HFFc6 (cell line): ENCODE measurements at places on chromosomes 6 and 20. TPM values are rescaled to one million over a fixed set of nuclear protein-coding genes. Genes with fewer than 3 reads are reported as not detected.

GRCh38 chr6:141552031-141552430, 580.7 kb upstream of the GJE1 start:
- peaks cover 18% of the 10 kb centered on the region for H3K4me1 ChIP-seq
- peaks cover 29% of the 10 kb centered on the region for H3K36me3 ChIP-seq
- H3K4me3 ChIP-seq: no peak overlapping the region
- no peak overlapping the region for H3K27ac ChIP-seq

- no peak overlapping the region for H3K4me3 ChIP-seq
- no peak overlapping the region for H3K27ac ChIP-seq
- no peak for DNase-seq
- no peaks in the 10 kb centered on the region for H3K4me1 ChIP-seq
- no peaks in the 10 kb centered on the region for H3K36me3 ChIP-seq
Measured at GRCh38 chr6:14384175-14384949, 266.8 kb downstream of the CD83 start.

DNA sequence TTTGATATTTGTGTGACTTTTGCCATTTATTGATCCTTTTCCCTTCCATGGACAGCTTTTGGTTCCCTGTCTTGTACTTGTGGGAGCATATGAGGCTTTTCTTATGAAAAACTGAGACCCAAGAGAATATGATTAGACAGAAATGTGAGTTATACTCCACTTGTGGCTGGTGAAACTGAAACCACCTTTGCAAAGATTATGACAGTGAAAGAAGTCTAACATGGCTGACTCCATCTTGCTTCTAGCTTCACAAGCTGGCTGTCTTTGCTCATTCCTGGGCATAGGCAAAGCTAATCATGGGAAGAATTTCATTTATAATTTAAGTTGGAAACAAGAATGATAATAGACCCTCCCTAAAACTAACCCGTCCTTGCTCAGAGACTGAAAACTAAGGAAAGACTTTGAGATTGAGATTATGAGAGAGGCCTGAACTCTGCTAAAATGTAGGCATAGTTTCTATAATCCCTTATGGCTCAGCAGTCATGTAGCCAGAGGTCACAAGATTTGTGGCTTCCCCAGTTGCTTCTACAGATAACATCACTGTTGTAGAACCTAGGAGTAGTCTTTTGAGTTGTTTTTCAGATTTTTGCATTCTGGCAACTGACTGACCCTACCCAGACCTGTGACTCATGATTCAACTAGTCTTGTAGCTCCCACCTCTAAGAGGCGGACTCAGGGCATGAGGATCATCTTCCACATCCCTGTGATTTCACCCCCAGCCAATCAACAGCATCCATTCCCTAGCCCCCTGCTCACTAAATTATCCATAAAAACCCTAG, 50.9 kb upstream of the CD2AP start:
- H3K4me3 ChIP-seq: no peak overlapping the region
- no peaks in the 10 kb centered on the region for H3K36me3 ChIP-seq
- no peak for DNase-seq

DNA sequence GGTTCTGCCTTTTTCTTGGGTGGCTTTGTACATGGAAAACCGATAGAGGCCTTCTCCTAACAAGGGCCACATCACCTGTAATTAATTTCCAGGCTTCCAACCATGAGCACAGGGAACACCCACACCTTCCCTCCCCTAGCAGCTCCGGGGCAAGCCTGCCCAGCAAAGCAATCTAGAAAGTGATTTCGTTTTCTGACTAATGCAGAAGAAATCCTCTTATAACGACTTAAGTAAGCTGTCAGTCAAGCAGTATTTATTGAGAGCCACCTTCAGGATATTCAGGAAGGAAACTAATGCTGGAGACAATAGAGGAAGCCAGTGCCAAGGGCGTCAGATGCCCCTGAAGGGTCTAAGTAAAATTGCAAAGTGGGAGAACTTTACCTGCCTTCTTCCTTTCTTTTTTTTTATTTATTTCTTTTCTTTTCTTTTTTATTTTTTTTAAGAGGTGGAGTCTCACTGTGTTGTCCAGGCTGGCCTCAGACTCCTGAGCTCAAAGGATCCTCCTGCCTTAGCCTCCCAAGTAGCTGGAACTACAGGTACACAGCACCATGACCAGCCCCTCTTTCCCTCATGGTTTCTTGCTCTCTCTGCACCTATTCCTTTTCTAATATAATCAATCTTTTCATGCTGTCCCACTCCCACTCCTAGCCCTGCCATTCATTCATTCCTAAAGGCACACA, 67.5 kb upstream of the MBOAT1 start:
- no peaks in the 10 kb centered on the region for H3K36me3 ChIP-seq
- DNase-seq: no peak
- H3K4me1 ChIP-seq: no peaks in the 10 kb centered on the region
- peaks cover 25% of the 10 kb centered on the region for H3K27me3 ChIP-seq

GRCh38 chr6:42550277-42550676, 13.6 kb upstream of the UBR2 start:
- H3K36me3 ChIP-seq: no peaks in the 10 kb centered on the region; the same call in 1 of the 2 replicates
- no peak for DNase-seq
- no peak overlapping the region for H3K4me3 ChIP-seq
- no peak overlapping the region for H3K27ac ChIP-seq
- H3K4me1 ChIP-seq: peaks cover 38% of the 10 kb centered on the region

Gene OXT
- total RNA-seq: not detected in 2 replicates

Gene BCAS4
- 19.8 to 21.1 TPM (median 19.9 TPM) in 3 replicates for total RNA-seq
